Activated T-cell treated with anti-CD3 and anti-CD28 coated beads, Interleukin-2, amount 50 U/mL, for 72 hours (primary cell): ENCODE measurements at places on chromosomes 11 and 22.

DNA sequence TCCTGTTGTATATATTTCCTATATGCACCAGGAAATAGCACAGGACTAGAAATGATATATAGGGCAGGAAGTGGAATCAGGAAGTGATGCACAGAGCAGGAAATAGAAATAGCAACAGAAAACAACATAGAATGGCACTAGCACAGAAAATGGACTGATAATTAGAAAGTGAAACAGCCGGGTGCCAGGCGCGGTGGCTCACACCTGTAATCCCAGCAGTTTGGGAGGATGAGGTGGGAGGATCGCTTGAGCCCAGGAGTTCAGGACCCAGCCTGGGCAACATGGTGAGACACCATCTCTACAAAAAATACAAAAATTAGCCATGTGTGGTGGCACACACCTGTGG is 10.0 kb upstream of the RELT start:
- DNase-seq: no peak

DNA sequence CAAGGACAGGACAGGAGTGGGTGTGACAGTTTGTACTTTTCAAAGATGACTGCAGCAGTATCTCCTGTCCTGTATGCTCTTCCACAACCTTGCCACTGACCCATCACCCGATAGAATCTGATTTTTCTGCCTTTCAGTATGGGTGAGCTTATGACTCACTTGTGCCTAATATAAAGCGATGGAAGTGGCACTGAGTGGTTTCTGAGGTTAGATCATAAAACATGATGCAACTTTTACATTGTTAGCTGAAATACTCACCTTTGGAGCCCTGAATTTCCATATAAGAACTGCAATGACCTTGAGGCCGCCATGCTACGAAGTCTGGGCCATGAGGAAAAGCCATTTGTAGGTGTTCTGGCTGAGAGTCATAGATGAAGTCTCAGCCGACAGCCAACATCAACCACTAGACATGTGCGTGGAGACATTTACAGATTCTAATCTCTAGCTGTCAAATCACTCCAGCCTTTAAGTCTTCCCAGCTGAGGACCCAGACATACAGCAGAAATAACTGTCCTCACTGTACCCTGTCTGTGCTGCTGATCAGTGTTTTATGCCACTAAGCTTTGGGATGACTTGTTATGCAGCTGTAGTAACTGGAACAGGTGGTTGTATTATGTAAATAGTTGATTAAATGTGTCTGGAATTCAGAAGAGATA is 105.9 kb upstream of the ARHGAP20 start:
- DNase-seq: peak; percentile 28

DNA sequence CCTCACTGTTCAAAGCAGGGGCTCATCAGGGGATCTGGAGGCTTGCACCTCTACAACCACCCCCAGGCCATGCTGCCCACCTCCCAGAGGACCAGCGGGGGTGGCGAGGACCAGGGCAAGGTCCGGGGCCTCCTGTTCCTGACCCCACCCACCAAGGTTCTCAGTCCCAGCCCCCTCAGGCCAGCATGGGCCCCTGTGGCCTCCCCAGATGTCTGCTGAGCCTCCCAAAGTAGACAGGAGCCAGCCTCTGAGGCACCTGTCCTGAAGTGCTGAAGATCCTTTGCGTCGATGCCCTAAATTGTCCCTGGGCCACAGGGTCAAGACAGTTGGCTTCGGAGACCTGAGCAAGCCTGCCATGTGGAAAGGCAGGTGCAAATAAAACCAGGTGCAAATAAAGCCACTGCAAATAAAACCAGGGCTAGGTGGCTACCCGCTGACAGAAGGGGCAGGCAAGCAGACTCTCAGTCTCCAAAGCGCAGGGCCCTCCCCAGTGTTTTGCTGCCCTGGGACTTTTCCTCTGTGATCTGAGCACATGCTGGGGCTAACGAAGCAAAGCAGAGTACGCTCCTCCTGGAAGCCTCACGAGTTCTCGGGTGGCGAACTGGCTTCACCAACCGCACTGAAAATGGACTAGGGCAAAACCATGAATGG is 22.4 kb upstream of the ARFGAP3 start:
- DNase-seq: no peak

- DNase-seq: no peak
Observed at GRCh38 chr11:69440876-69441275, 40.6 kb upstream of the LINC01488 start.

DNA sequence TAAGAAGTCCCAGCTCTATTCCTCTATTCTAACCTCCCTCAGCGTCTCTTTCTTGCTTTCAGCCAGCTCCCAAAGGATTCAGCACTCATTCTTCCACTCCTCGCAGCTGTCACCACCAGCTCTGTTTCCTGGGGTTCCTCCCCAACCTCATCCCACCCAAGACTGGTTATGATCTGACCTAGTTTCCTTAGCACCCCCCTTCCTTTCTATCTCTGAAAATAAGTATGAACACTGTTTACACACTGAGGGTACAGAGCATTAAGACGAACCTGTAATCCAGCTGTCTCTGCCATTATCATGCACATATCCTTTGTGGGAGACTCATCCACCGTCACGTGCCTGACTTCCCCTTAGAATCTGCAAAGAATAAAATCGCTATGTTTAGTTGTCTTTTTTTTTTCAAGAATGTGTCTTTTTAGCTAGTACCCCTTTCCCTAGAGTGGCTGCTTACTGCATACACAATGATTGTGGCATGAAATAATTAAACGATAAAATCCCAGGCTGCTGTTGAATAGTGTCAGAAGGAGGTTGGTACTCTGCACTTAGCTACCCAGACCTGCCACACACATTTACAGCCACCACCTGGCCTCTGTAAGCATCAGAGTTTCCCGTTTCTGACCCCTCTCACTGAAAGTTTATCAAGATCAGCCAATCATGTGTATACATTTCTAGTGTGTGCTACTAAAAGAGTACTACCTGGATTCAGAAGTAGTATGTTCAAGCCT is 26.9 kb upstream of the CSTF3 start:
- no peak for DNase-seq

DNA sequence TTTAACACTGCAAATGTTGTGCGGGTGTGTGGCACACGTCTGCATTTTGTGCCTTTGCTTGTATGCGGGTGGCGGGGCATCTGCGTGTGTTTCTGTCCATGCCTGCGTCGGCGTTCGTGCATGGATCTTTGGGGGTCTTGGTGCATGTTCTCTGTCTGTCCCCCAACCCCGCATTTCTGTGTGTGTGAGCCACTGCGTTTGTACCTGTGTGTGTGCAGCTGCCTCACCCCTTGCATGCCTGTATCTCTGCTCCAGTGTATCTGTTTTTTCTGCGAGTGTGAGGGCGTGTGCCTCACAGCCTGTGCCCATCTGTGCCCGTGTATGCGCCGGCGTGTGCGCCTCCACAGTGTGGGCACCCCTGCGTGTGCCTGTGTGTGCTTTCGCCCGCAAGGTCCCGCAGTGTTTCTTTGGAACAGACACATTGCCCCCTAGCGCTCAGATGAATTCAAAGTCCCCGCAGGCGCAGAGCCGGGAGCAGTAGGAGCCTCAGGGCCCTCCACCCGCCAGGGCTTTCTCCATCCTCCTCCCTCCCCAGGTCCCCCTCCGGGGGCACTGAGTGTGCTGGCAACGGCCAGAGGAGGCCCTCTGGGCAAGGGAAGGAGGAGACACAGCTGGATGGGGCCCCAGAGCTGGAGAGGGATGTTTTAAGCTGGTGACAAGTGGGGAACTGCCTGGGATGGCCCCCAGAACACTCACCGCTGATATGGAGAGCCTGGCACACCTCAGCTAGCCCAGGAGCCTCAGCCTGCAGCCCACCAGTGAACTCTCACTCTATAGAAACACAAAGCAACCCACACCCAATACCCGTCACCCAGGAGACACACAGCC is 3.1 kb upstream of the MN1 start:
- DNase-seq: peak; percentile 60

DNA sequence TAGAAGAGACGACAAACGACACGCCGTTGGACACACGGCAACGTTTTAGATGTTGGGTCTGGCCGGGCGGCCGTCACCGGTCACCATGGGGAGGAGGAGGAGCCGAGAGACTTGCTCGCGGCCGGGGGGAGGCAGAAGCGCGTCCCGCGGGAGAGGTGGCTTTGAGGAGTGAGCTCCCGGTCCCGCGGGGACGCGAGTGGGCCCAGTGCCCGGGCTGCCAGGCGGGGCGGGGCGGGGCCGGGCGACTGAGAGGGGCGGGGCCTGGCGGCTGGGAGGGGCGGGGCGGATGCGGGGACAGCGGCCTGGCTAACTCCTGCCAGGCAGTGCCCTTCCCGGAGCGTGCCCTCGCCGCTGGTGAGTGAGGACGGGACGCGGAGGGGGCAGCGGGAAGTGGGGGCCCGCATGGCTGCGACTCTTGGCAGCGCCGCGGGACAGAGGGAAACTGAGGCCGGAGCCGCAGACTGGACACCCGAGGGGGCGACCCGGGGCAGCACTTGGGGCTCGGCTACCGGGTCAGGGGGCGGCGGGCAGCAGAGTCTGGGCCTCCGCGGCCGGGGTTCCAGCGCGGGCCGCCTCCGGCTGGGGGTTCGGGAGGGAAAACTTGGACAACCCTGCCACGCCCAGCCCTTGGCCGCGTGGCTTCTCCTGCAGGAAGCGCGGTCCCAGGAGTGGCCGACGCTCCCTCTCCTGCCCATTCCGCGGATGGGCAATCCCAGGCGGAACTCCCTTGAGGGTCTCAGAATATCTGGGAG is at the start of gene TSPO:
Gene TSPO (plus strand): TSS at position 309 of the 752 bp plus-strand sequence. CDS start 7,680 bp downstream, outside the sequence.
- peak; percentile 66 for DNase-seq

GRCh38 chr11:10376061-10376460 is 71.2 kb downstream of the ADM start:
- no peak for DNase-seq

- no peak for DNase-seq
Observed at GRCh38 chr11:86069408-86070101, 671 bp upstream of the PICALM start.

DNA sequence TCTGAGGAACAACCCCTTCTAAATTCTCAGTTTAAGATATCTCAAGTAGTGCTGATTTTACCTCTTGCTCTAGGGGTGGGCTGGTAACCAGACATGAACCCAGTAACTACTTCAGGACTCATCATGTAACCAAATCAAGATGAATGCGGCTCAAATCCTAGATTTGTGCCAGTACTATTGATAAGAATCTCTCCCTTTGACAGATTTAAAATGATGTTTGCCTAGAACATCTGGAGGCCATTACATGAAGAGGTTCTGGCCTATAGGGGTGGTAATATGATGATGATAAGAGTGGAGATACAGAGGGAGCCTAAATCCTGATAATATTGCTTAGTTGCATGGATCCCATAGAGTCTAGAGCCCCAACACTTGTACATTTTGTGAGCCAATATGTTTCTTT is 672.6 kb upstream of the ANO5 start:
- DNase-seq: no peak

GRCh38 chr11:47007579-47007978 is 71.0 kb downstream of the CSTPP1 start:
- DNase-seq: no peak

DNA sequence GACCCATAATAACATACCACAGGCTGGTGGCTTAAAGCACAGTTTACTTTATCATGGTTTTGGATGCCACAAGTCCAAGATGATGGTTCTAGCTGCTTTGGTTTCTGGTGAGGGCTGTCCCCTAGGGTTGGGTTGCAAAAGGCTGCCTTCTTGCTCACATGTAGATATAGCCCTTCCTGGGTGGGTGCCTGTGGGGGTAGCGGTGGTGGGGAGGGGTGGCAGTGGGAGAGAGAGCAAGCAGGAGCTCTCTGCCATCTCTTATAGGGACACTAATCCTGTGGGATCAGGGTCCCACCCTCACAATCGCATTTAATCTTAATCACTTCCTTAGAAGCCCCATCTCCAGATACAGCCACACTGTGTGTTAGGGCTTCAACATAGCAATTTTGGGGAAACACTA is 245.0 kb downstream of the TBC1D22A start:
- DNase-seq: no peak

GRCh38 chr11:80443177-80443576 is 1002.3 kb upstream of the TENM4 start:
- DNase-seq: no peak

DNA sequence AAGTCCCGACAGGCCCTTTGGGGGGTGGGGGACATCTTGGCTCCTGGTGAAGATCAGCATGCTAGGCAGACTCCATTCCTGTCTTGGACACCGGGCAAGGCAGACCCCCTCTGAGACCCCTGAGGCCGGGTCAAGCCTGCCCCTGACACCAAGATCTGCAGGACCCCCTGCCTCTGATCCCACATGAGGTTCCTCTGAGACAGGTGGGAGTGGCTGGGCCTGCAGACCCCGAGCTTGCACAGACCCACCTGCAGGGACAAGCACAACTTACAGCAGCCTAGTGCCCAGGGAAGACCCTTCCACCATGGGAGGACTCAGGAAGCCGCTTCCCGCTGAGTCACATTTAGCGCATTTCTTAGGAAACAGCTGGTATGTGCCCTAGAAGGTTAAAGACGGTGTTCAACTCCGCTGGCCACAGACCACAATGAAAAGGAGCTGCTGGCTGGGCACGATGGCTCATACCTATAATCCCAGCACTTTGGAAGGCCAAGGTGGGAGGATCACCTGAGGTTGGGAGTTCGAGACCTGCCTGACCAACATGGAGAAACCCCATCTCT is 15.5 kb downstream of the ARVCF start:
- no peak for DNase-seq

- no peak for DNase-seq
Observed at GRCh38 chr11:117761993-117762392, 35.0 kb downstream of the DSCAML1 start.

DNA sequence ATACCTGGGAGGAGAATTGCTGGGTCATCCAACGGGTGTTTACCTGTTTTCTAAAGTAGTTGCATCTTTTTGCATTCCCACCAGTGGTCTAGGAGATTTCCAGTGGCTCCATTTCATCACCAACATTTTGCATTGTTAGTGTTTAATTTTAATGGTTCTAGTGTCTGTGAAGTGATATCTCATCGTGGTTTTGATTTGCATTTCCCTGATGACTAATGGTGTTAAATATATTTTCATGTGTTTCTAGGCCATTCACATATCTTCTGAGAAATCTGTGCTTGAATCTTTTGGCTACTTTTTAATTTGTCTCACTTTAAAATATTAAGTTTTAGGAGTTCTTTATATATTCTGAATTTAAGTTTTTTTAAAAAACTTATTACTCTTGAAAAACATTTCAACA is 439.6 kb downstream of the TMEM135 start:
- DNase-seq: no peak

DNA sequence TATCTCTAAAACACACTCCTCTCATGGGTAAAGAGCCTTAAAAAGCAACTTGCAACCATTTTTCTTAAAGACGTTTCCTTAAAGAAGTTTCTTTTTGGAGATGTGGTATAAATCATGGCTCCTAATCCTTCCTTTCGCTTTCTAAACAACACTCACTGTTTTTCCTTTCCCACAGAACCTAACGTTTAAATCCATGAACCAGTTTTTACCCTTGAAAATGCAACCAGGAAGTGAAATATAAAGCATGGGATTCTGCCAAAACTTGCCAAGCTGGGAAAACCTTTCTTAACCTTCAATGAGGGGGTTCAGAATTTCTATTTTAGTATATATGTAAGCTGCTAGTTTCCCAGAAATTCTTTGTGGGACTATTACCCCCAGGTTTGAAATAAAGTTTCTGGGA is 8.6 kb downstream of the PLEKHA7 start:
- DNase-seq: no peak

- DNase-seq: no peak
Observed at GRCh38 chr11:8527939-8528338, 66.1 kb downstream of the STK33 start.
